ENCODE measurements at places on chromosomes 5 and 9.

- DNase-seq = no peak
Measured at GRCh38 chr9:132782037-132782436, 96.0 kb downstream of the AK8 start.

DNA sequence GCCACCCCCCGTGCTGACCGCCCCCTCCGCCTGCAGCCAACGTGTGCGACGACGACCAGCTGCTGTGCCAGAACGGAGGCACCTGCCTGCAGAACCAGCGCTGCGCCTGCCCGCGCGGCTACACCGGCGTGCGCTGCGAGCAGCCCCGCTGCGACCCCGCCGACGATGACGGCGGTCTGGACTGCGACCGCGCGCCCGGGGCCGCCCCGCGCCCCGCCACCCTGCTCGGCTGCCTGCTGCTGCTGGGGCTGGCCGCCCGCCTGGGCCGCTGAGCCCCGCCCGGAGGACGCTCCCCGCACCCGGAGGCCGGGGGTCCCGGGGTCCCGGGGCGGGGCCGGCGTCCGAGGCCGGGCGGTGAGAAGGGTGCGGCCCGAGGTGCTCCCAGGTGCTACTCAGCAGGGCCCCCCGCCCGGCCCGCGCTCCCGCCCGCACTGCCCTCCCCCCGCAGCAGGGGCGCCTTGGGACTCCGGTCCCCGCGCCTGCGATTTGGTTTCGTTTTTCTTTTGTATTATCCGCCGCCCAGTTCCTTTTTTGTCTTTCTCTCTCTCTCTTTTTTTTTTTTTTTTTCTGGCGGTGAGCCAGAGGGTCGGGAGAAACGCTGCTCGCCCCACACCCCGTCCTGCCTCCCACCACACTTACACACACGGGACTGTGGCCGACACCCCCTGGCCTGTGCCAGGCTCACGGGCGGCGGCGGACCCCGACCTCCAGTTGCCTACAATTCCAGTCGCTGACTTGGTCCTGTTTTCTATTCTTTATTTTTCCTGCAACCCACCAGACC lies 80.2 kb downstream of the NTNG2 start:
- peak; percentile 7 for DNase-seq

DNA sequence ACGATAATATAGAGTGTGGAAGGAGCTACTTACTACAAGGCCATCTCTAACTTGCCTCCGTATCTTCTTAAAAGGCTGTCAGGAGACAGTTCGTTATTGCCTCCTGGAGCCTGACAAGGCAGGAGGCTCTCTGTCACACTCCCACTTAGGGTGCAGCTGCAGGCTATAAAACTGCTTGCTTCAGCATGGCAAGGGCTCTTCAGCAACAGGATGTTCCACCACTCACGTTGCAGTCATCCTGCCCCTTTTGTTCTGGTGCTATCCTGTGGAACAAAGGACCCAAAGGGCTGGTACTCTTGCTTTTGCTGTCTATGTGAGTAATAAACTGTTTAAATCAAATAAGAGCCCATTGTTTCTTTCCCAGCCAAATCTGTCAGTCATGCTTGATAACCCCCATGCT lies 508.9 kb downstream of the NTRK2 start:
- peak; percentile 63 for DNase-seq

DNA sequence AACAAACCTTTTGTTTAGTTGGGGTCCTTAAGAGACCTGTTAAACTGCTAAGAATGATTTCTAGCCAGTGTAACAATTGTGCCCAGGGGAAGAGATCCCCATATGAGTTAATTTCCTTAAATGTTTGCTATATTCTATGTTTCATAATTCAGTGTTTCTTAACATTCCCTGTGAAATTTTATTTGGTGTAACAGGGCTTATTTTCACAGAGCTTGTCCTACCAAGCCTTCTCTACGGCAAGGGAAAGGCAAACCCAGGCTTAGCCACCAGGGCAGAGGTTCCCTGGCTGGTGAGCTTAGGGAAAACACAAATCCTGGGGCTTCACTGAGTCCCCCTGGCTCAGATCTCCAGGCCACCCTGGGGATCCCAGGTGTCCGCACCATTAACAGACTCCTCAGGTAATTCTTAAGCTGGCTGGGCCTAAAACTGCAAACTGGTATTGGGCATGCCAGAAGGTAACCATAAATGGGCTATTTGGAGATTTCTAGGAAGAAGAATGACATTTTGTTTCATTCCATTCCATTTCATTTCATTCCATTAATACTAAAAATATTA lies 17.0 kb upstream of the LCP2 start:
- DNase-seq = no peak

DNA sequence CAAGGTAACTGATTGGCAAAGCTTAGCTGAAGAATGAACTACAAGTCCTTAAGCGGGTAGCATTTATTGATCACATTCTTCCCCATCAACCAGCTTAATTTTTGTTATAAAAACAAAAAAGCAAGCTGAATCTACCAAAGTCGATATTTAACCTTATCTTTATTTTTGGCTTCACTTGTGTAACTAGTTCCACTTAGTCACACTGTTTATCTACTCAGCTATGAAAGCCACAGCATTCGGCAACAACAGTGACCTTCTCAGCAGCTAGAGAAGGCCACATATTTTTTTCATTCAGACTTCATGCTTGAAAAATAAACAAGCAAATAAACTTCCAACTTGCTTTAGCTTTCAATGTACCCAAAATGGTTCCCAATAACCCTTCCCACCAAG lies 69.4 kb downstream of the KLHL3 start:
- DNase-seq = no peak

DNA sequence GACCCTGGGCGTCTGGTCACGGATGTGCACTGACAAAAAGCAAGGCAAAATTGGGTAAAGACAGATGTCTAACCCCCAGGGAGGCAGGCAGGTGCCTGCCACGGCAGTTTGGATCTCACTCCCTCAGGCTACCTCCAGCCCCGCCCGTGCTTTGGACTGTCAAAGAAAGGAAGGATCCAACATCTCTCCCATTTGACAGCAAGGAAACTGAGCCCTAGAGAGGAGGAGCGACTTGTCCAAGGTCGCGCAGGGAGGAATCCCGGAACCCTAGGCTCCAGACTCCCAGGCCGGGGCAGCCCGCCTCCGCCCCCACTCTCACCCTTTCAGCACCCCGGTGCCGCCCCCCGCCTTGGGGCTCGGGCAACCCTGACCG lies 376 bp downstream of the GOLGA1 start:
- DNase-seq = peak; percentile 66

DNA sequence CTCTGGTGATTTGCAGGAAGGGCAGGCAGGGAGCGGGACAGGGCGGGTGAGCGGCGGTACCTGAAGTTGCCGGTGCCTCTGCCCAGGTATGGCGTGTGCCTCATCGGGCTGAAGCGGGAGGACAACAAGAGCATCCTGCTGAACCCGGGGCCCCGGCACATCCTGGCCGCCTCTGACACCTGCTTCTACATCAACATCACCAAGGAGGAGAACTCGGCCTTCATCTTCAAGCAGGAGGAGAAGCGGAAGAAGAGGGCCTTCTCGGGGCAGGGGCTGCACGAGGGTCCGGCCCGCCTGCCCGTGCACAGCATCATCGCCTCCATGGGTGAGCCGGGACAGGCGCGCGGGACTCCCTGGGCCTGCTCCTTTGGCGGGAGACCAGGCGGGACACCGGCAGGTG lies 68.8 kb downstream of the KCNT1 start:
- no peak for DNase-seq

DNA sequence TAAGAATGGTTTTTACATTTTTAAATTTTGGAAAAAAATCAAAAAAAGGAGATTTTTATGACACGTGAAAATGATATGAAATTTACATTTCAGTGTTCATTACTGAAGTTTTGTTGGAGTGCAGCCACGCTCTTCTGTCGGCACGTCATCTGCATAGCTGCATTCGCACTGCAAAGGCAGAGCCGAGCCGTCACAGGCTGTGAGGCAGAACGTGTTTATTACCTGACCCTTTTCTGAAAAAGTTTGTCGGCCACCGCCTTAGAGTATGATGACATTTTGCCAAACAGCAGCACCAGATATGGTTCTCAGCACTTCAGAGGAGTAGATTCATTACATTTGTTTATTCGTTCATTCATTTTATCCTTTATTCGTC lies 24.1 kb downstream of the HRH2 start:
- peak; percentile 12 for DNase-seq

DNA sequence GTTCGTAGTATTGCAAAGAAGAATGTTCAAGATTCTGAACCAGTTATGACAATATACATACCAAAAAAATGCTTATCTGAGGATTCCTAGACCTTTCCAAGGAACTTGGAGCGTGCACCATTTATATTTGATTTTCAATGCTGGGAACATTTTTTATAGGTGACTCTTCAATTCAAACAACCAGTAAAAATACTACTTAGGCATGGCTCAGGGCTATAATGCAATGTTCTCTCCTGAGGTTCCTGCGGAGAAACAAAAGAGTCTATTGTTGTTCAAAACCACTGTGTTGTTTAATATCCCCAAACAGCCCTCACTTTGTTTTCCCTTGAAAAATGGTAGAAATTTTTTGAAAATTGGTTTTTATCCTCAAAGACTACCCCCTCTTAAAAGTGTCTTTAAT lies 335.7 kb upstream of the IZUMO3 start:
- DNase-seq = no peak

GRCh38 chr5:175378444-175379028 lies 65.4 kb downstream of the DRD1 start:
- DNase-seq = peak; percentile 92

DNA sequence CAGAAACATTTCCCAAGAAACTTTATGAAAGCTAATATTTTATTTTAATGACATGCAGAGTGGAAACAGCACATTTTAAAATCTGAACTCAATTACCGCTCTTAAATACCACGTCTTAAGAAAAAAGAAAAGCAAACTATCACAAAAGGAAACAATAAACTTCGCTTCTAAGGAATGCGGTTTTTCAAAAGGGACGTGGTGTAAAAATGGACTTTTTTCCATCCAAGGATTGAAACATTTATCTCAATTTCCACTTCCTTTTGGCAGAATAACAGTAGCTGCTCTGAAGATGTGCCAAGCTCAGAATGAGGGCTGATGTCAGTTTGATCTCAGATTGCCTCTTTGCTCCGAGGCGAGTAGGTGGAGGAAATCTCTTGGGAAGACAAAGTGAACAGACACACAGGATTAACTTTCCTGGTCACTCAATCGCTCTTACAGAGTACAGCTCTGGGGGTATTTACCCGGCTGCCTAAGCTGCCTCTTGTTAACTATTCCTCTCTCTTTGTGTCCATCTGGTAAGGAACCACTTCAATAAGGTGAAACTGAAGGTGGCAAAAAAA lies 158.5 kb downstream of the TRPM6 start:
- no peak for DNase-seq

- DNase-seq = no peak
Measured at GRCh38 chr5:135537271-135537670, 1.5 kb upstream of the NEUROG1 start.

- DNase-seq = no peak
Measured at GRCh38 chr5:149229298-149229937, 42.2 kb upstream of the AFAP1L1 start.

- no peak for DNase-seq
Measured at GRCh38 chr5:146302406-146302805, 36.2 kb upstream of the POU4F3 start.

DNA sequence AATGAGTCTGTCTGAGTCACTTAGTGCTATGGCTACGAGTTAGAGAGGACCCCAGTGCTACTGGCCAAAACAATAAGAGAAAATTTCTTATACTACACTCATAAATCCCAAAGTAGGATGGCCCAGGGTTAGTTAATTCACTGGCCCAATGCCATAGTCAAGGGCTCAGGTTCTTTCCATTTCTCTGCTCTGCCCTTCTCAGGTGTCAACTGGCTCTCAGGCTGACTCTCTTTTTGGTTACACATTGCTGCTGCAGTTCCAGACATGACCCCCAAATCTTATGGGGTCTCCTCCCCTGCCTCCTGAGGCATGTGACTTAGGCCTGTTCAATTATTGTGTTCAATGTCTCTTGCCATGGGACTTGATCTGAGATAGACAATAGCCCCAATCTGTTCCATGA lies 70.4 kb downstream of the ARHGEF37 start:
- no peak for DNase-seq

DNA sequence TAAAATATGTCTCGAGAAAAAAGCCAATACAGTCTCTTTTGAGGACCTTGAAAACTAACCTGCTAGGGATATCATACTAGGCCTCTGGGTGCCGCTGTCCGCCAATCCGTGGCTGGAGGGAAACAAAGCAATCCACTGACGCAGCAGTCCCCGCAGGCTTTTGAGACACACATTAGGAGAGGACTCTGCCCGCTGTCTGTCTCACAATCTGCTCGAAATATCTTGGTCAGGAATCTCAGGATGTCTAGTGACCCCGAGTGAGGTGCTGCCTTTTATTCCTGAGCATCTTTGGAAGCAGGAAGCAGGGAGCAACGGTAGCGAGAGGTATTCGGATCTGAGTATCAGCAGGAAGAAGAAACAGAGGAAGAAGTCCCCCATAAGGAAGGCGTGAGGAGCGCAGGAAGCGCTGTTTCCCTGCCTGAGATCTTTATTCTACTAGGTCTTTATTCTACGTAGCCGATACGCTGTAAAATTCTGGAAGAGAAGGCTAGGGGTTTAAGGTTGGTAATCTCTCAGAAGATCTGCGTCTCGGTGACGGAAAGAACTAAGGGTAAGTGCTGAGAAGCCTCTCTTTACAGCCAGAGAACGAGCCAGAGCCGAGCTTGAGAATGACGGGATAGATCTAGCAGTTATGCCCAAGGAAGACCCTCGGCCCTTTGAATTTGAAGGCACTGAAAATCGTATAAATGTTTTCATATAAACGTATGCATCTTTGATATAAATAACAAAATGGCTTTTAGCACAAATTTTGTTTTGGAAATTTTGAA lies 4.0 kb upstream of the PCDHGA1 start:
- DNase-seq = peak; percentile 63

DNA sequence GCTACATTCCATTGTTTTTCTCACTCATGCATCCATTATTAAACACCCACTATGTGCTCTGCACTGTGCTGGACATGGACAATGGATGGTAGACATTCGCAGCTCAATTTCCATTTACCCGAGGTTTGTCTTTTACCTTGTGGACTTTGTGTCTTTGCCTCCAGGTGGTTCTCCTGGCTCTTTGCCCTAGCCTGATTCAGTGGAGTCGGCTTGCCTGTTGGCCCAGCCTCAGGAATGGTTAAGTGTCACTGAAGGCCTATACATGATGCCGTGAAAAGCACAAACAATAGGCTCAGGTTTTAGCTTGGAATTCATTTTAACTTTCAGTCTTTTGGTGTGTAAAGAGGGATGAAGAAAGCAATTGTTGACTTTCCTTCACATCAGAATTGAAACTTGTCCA lies 16.5 kb upstream of the DMRT3 start:
- DNase-seq = no peak

DNA sequence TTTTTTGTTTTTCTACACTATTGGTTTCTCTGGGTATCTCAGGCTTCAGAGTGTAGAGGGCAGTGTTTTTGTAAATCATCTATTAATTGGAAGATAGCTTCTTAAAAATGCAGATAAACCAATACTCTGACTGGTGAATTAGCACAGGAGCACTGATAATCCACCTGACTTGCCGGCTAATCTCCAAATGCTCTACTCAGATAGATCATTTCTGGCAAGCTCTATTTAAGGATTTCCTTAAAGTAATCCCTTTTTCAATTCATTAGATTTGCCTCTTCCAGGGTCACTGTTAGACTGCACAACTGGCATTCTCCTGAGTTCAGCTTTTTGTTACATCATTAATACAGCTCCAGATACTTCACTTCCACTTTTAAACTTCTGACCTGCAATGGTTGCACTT lies 1390.3 kb upstream of the NUDT12 start:
- DNase-seq = no peak

- no peak for DNase-seq
Measured at GRCh38 chr5:11955331-11955730, 51.1 kb upstream of the CTNND2 start.

GRCh38 chr9:92727716-92728700 lies 36.6 kb downstream of the BICD2 start:
- DNase-seq = peak; percentile 9

GRCh38 chr5:168020542-168021294 lies 270.7 kb upstream of the WWC1 start:
- DNase-seq = no peak

- DNase-seq = no peak
Measured at GRCh38 chr5:137651022-137651421, 84.9 kb downstream of the KLHL3 start.

All from DMS79 treated with DMSO at 0.1 percent for 48 hours (cell line).